NCI-H2081 (cell line): ENCODE measurements at places on chromosomes 7 and 10.

DNA sequence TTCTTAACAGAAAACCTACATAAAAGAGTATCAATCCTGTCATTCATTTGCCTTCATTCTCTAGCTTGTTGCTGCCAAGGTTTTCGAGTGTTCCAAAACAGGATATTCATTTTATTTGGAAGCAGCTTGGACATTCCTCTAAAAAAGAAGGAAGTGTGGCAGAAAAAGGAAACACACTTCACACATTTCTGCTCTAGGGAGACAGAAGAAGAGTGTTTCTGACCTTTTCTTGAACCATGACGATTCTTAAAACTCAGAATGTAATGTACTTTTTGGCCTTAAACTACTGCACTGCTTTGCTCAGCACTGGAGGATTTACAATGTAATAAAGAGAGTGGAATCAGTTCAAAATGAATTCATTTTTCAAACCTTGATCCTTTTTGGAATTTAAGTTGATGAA, 81.3 kb downstream of the SEMA3A start:
- DNase-seq = no peak

DNA sequence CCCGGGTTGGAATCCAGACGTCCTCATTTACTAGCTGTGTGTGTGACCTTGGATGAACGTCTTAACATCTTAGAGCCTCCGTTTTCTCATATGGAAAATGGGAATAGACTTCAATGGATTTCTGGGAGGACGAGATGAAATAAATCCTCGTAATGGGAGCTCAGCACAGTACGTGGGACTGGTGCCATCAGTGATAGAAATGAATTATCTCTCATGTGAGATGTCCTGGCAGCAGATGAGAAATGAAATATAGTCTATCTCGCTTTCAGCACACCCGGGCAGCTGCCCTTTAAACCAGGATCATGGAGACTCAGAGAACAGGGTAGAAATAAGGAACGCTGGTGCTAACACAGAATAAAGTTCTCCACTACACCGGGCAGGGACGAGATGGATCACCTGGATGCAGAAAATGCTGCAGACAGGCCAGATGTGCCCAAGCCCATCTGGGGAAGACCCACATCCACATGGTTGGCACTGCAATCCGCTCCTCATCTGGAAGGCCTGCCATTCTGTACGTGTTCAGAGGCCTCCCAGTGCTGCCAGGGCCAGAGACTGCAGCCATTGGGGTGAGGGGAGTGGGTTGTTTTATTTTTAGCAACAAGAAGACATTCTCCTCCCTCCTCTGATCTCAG, 11.1 kb upstream of the EMX2 start:
- no peak for DNase-seq

DNA sequence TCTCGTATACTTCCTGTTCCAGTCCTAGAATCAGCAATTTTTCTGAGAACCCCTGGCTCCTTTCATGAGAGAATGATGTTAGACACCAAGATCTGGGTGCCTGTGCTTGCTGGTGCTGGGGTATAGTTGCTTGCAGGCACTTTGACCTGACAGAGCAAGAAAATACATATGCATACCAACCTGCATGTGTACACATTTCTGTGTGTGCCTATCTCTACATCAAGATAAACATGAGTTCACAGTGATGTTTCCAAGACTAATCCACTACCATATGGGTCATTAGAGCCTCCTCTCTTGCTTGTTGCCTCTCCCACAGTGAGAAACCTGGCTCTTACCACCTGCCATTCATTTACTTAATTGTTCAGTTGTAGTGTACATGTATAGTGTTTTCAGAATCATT, 229.1 kb upstream of the IGFBP3 start:
- DNase-seq = no peak

- DNase-seq = no peak
Observed at GRCh38 chr7:98805956-98806838, 63.6 kb downstream of the TMEM130 start.

DNA sequence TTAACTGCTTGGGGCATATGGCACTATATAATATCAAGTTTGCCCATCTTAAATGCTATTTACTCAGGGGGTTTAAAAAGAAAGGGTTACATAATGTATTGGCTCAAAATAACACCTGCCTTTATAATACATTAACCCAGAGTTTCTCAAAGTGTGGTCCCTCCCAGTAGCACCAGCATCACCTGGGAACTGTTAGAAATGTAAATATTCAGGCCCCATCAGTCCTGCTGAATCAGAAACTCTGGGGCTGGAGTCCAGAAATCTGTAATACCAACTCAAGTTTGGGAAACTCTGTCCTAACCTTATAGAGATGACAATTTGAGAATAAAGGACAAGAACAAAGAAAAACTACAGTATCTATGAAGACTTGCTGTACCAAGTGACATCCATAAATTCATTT, 270.7 kb downstream of the PARD3 start:
- DNase-seq = peak; percentile 53

- DNase-seq = no peak
Observed at GRCh38 chr7:66904063-66904593, 16.9 kb upstream of the TMEM248 start.

DNA sequence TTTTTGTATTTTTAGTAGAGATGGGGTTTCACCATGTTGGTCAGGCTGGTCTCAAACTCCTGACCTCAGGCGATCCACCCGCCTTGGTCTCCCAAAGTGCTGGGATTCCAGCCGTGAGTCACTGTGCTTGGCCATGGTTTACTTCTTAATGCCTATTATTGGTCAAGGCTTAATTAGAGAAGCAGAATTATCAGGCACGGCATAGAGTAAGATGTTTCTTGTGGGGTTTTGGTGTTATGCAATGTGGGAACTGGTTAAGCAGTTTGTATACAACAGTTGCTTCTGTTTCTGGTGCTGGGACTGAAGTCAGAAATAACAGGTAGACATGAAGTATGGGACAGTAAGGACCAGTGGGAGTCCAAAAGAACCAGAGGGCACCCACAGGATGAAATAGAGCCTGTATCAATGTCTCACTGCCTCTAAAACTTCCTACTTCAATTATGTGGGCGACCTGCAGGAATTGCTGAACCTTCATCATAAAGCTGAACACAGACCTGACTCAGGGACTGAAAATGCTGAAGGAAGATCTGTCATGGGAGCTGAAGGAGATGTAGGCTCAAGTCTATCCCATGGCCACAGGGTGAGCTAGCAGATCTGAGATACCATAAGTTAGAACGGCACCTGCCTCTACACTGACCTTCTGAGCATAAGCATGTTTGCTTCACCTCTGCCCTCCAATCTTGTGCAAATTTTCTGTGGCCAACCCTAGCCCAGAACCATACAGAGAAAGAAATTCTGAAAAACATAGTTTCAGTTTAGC, 38.3 kb upstream of the VCL start:
- no peak for DNase-seq

DNA sequence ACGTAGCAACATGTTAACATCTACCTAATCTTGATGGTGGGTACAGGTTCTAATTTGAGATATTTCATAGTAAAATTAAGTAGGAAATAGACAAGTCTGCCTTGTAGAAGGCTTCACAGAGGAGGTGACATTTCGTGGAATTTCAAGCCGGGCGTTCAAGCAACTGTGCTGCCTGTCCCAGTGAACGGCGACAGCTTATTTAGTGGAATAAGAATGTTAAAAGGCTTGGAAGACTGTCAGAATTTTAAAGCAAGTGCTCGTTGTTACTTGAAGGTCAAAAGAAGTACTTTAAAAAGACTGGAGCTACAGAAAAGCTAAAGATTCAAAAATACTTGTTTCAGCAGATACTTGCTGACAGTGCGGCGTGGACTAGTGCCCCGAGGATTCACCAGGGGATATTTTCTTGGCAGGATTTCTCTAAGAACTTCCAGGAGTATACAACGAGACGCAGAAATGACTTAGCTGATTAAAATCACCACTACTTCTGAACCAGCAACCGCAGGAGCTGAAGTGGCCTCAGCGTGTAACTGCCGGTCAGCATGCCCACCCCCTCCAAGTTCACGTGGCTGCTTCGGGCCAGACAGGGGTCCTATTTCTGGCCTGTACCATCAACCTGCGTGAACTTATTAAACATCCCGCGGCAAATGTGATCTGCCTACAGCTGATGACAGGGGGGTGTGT, 46.5 kb downstream of the CTBP2 start:
- DNase-seq = no peak

DNA sequence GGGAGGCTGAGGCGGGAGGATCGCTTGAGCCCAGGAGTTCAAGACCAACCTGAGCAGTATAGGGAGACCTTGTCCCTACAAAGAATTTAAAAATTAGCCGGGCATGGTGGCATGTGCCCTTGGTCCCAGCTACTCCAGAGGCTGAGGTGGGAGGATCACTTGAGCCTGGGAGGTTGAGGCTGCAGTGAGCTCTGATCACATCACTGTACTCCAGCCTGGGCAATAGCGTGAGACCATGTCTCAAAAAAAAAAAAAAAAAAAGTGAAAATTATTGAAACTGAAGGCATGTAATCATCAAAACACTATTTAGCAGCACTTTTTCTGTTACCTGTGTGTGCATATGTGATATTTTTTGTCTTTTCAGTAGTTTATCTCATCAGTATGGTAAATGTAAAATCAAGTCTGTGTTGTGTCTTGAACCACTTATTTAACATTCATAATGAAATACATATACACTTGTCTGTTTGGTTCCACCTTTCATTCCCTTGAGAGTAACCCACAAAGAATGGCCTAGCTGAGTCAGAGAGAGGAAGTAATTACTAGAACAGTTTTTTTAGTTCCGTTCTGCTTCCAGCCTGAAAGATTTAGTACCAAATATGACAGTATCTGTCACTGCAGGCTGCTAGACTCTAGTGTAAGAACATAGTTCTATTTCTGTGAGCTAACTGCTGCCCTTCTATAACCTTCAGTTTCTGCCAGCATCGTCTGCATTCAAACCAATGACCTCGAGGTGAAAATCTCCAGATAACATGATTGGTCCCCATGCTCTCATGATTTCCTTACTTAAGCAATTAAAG, 68.6 kb downstream of the MMRN2 start:
- no peak for DNase-seq

DNA sequence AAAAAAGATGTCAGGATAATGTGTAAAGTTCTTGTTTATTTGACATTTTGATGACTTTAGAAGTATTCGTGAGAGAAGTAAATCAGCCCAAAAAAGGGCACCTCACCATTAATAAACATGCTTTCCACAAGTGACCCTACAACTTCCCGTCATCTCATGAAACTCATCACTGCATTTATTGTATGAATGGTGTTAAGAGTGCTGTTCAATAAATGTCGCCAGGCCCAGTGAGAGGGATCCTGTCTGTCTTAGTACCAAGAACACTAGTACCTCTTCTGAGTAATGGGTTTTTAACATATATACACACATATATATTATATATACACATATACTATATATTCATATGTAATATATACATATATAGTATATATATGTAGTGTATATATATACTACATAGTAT, 61.9 kb downstream of the TMEM26 start:
- no peak for DNase-seq

GRCh38 chr10:12377658-12378290, 28.4 kb downstream of the CAMK1D start:
- DNase-seq = no peak

DNA sequence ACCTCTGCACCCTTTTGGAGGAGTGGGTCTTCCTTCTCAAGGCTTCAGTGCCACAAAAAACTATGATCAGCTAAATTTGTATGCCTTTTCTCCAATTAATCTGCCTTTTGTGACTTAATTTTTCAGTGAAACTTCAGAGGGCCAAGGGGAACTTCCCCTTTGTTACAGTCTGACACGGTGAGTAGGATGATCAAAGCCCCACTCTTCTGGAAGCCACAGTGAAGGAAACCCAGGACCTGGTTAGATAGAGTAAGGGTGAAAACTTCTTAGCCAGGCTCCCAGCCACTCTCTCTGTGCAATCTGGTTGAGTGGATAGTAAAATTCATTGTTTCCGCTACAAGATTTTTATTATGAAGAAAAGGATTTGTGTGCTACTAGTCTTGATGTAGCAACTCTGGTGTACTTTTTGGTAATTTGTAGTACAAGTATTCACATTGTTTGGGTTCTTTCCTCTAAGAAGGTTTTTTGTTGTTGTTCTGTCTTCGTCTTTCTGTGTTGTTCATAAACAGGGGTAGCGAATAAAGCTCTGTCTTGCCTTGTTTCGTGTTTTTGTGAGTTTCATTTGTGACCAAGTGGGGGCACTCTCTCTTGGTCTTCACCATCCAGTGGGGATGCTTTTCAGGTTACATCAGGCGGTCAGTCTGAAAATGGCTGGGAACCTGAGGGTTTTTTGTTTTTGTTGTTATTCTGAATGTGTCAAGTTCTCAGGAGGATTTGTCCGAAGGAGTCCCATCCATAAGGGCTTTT, 268.5 kb upstream of the NPSR1 start:
- no peak for DNase-seq

GRCh38 chr10:100510533-100511308, 8.9 kb downstream of the SEC31B start:
- no peak for DNase-seq

GRCh38 chr7:157009170-157009777, 1.2 kb downstream of the MNX1 start:
- DNase-seq = peak; percentile 29

DNA sequence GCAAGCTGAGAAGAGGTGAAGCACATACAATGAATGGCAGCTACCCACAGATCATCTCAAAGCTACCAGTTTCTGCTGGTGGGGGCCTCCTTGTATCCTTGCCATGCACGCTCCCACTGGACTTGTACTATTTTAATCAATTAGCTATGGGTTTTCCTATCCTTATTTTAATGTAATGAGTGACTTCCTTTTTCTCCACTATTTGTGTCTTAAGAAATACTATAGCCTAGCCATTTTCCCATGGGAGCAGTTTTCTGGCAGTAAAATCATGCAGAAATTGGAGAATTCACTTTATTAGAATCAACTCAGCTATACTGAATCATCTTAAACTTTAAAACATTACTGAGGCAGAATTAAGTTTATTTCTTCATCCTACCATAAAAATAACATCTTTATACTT, 73.5 kb downstream of the CTNNA3 start:
- DNase-seq = no peak

DNA sequence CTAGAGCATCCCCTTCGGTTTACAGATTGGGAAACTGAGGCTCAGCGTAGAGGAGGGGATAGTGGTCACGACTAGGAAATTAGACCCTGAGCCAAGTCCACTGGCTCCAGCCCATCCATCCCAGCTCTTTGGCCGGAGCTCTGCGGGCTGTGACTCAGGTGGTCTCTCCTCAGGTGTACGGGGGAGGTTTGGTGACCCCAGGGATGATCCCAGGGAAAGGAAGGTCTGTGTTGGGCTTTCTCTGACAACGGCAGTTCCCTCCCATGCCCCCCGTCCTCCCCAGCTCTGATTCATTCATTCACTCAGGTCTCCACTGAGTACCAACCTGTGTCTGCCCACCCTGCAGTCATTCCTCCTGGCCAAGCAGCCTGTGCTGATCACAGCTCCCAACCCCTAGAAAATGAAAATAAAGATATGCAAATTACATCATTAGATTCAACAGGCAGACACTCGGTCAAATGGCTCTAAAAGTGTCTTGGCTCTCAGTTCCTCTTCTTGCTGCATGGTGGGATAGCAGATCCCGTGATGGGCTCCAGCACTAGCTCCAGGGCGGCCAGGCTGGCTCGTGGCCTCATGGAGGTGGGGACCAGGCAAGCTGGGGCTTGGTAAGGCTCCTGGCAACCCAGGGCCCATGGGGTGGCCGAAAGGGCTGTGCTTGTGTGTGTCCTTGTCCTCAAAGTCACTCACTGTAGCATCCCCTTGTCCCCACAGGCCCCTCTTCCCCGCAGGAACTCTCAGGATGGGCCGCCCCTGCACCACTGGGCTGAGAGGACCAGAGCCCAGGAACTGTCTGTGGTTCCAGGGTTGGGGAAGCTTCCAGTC, 37.8 kb downstream of the CLRN3 start:
- no peak for DNase-seq

- no peak for DNase-seq
Observed at GRCh38 chr10:95355301-95355700, 64.5 kb upstream of the PDLIM1 start.

- no peak for DNase-seq
Observed at GRCh38 chr7:5172196-5172775, 17.7 kb upstream of the WIPI2 start.

- no peak for DNase-seq
Observed at GRCh38 chr10:80204677-80205476, 460 bp downstream of the ANXA11 start.
